Astrocyte of the spinal cord (primary cell): ENCODE measurements at places on chromosomes 12 and 14.
A peak's percentile ranks its signal among the peaks of the same experiment; 100 is the strongest.

DNA sequence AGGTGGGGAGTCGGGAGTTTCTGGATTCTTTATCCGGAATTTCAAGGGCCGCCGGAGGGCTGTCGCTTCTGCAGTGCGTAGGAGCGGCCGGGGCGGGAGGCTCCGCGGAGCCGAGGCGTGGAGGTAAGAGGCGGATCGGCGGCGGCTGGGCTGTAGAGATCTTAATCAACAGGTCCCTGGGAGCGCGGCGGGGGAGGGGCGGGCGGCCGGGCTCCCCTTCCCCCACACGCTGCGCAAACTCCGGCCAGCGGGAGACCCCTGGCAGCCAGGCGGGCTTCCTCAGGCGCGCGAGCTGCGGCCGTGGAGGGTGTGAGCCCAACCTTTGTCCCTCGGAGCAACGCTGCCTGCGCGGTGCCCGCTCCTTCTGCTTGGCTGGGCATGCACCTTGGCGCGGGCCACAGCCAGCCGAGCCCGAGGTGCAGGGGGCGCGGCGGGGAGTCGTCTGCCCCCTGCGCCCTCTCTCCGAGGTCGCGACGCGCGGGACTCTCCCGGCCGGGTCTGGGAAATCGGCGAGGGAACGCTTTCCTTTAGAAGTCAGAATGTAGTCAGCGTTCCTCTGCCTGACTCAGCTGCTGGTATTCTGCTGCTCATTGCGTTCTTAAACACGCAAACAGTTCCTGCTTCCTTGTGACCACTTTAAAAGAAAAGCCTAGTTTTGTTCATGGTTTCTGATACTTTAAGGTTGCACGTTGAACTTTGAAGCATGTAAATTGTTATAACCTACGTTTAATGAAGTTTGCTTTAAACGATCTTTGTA lies at the start of gene PALS1:
PALS1 (plus strand) TSS at position 25 of the 757 bp plus-strand sequence. CDS start 37,736 bp downstream, outside the sequence.
- peak; percentile 85 for DNase-seq

DNA sequence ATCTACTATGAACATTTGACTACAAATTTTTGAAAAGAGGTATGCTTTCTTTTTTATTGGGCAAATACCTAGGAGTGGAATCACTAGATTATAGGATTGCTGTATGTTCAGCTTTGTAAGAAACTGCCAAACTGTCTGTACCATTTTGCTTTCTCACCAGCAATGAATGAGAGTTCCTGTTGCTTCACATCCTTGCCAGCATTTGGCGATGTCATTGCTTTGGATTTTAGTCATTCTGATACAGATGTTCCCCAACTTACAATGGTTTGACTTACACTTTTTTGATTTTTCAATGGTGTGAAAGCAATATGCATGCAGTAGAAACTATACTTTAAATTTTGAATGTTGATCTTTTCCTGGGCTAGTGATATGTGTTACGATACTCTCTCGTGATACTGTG lies 328.7 kb downstream of the RAD51B start:
- DNase-seq: peak; percentile 28

GRCh38 chr14:77903937-77904617 lies 104.2 kb downstream of the ADCK1 start:
- no peak for DNase-seq

- no peak for DNase-seq
Observed at GRCh38 chr14:77882098-77882497, 82.2 kb downstream of the ADCK1 start.

- no peak for DNase-seq
Observed at GRCh38 chr14:52370406-52370935, 56.4 kb downstream of the PTGER2 start.

DNA sequence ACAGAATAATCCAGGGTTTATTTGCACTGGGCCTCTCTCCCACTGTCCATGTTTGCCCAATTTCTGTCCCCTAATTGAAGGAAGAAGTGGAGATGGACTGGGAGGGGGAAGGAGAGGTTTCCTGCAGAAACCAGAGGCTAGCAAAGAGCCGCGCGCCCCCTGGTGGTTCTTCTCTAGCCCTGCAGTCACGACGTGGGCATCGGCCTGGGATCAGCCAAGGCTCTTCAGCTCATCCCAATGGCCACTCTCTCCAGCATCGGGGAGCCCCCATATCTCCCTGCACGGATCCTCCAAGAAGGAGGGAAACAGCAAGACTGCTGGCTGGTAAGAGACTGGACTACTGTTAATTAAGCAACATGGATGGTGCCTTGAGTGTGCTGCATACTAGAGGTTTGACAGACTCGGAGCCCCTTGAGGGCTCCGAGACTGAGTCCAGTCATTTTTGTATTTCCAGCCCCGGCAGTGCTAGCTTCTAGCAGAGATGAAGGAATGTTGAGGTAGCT lies 18.7 kb downstream of the ZBTB39 start:
- peak; percentile 67 for DNase-seq

DNA sequence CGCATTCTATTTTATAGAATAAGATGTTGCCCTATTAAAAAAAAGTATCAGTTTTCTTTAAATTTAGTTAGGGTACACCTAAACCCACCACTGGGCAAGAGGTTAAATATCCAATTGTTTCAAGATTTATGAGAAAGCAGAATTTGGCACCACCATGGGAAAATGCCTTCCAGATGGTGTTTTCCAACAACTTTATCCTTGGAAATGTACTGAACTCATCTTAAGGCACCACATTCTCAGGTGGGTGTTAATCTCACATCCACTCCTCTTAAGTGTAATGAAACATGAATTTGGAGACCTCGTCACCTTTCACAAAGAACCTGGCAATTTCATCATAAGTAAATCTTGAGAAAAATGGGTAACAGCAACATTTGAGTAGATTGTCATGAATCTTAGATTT lies 13.1 kb downstream of the CBX5 start:
- no peak for DNase-seq

GRCh38 chr12:12620730-12621315 lies 9.1 kb downstream of the CREBL2 start:
- no peak for DNase-seq

DNA sequence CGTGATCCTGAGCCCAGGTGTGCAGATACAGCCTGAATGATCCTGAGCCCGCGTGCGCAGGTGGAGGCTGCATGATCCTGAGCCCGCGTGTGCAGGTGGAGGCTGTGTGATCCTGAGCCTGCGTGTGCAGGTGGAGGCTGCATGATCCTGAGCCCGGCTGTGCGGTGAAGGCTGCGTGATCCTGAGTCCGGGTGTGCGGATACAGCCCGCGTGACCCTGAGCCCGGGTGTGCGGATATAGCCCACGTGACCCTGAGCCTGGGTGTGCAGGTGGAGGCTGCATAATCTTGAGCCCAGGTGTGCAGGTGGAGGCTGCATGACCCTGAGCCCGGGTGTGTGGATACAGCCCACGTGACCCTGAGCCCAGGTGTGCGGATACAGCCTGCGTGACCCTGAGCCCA lies 20.3 kb downstream of the BRF1 start:
- no peak for DNase-seq

- no peak for DNase-seq
Observed at GRCh38 chr14:68734231-68734732, 58.6 kb downstream of the ZFP36L1 start.

DNA sequence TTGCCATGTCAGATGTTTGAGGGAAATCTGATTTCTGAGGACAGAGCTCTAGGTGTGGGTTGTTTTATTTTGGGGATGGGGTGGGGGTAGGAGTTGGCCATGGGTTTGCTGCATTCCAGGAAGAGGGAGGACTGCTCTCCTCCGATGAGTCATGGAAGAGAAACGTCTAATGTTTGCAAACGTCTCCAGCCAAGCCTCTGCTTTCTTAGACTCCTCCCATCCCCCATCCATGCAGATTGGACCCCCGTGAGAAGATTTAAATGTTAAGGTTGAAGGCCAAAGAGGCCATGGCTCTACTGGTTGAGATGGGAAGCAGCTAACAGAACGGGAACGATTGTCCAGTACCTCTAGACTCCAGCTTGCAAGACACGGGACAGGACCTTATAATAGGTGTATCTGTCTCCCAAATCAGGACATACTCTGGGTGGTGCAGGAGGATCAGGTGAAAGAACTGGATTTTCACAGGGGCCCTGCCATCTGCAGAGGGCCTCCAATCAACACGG lies 11.4 kb upstream of the ATP2A2 start:
- DNase-seq: peak; percentile 74

GRCh38 chr12:2051700-2052621 lies 826 bp upstream of the CACNA1C start:
- no peak for DNase-seq

GRCh38 chr12:100572184-100572583 lies 1.3 kb upstream of the GAS2L3 start:
- no peak for DNase-seq

DNA sequence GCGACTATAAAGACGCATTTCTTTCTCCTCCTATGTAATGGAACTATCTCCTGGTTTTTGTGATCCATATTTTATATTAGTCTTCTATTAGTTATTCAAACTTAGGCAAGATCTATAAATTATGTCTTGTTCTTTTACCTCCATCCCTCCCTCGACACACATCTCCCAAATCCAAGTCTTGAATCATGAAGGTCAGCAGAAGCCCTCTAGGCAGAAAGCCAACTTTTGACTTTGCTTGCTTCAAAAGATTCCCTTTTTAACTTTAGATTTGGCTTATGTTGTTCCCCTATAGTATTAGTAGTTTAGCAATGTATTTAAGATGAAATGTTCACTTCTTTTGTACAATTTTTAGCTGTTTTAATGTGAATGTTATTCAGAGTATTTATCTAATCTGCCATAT lies 689.8 kb downstream of the SLC6A15 start:
- no peak for DNase-seq

- DNase-seq: no peak
Observed at GRCh38 chr14:101108579-101109346, 205.2 kb upstream of the RTL1 start.

DNA sequence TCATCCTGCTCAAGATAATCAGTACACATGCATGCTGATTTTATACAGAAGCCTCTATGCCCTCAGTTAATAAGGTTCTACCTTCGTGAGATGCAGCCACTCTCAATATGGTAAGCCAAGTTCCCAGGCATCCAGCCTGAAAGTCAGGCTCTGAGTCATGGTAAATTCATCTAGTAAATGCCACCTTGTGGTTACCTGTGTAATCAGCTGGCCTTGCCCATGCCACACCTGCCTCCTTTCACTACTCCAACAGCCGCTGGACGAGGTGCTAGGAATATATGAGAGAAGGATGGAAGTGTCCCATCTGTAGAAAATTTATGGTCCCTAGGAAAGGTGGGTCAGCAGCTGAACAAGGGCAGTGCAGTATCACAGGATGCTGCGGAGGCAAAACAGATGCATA lies 207.3 kb downstream of the SSPN start:
- DNase-seq: no peak

DNA sequence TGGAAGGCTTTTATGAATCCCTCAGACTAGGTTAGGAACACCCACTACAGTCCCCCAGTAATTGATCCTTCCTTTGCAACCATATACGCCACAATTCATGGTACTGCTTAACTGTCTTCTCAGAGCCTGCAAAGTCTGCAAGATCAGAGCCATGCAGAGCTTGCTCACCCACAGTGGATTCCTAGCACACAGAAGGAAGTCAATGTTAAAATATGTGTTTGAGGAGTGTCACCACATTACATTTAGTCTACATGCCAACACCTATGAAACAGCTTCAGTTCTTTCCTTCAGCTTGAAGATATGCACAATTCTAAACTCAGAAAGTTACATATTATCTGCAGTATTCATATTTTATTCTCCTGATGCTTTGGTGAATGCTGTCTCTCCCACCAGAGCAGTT lies 138.5 kb downstream of the NDUFA12 start:
- DNase-seq: no peak

DNA sequence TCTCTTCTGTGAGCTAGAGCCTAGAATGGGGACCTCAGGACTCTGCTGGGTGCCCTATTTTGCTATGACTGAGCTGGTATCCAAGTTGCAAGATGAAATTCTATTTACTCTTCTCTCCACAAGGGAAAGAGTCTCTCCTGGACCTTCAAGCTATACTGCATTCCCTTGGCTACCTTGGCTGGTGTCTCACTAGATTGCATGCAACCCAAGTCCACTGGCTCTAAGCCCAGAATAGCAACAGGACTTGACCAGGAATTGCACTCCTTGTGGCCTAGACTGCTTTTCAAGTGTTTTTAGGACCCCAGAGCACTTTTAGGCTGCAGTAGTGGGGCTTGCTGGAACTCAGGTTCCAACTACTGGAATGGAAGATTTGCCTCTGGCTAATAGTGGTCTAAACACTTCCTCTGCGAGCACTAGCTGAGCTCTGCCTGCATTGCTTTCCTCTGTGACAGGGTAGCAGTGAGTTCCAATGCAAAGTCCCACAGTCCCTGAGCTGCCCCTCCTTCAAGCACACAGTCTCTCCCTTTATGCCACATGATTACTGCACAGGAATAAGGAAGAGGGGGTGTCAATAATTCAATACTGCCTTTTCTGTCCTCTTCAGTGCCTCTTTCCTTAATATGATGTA lies 1009.1 kb upstream of the FLRT2 start:
- peak; percentile 6 for DNase-seq

DNA sequence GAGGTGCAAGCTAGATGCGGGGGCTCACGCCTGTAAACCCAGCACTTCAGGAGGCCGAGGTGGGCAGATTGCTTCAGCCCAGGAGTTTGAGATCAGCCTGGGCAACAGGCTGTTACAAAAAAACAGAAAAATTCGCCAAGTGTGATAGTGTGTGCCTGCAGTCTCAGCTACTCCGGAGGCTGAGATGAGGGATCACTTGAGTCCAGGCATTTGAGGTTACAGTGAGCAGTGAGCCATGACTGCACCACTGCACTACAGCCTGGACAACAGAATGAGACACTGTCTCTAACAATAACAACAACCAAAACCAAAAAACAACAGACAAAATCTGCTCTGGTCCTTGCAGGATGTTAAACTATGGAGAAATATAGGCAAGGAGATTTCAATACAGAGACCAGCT lies 13.9 kb downstream of the BTBD7 start:
- no peak for DNase-seq

DNA sequence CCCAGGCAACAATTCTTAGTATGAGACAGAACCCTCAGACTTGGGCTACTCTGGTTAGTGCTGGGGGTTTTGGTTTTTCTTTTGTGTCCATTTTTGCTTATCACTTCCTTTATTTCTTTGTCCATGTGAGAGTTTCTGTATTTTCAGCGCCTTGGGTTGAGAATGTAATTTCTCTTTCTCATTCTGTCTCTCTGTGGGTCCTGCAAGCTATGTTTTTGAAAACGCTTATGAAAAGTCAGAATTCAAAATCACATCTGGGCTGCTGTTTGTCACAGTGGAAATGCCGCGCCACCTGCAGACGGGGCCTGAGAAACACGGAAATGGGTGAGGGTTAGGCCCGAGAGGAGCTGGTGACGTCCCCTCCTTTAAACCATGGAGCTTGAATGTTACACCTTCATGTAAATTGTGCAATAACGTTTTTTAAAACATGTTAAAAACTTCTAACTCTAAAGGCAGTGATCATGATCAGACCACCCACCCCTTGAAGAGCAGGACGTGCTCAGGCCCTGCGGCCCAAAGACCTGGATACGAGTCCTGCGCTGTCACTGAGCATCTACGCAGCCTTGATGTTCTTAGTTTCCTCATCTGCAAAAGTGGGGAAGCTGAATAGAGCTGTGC lies 26.1 kb downstream of the JDP2 start:
- no peak for DNase-seq

GRCh38 chr12:28232211-28232928 lies 42.1 kb downstream of the CCDC91 start:
- DNase-seq: no peak
